Activated CD4-positive, alpha-beta T cell treated with anti-CD3 and anti-CD28 coated beads, Interleukin-2, amount 50 U/mL, for 16 hours (primary cell): ENCODE measurements at places on chromosomes 4 and X.

DNA sequence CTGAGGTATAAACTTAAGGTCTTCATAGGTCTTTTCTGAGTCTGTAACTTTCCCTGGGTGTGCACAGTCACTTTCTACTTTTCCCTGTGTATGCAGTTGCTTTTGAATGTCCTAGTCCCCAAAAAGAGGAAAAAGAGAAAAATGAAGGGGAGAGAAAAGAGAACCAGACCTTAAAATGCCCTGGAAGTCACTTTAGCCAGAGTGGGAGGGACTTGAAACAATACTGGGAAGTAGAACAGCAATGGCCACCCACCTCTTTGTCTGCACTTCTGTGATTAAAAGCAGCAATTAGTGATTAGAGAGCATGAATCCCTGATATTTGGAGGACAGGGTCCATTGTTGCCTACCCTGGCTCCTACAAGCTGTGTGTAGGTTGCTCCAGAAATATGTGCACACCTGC is 36.1 kb downstream of the ZCCHC13 start:
- DNase-seq, result no peak

- no peak for DNase-seq
Observed at GRCh38 chr4:66071911-66072310, 401.6 kb upstream of the EPHA5 start.

- no peak for DNase-seq
Observed at GRCh38 chr4:113976741-113977525, 2.5 kb downstream of the ARSJ start.

GRCh38 chr4:128868758-128869157 is 59.3 kb downstream of the JADE1 start:
- no peak for DNase-seq
